Stimulated activated CD4-positive, alpha-beta T cell treated with anti-CD3 and anti-CD28 coated beads, Interleukin-4, amount 100 ng/mL, for 4 hours (primary cell): ENCODE measurements at places on chromosomes 7 and 10.

DNA sequence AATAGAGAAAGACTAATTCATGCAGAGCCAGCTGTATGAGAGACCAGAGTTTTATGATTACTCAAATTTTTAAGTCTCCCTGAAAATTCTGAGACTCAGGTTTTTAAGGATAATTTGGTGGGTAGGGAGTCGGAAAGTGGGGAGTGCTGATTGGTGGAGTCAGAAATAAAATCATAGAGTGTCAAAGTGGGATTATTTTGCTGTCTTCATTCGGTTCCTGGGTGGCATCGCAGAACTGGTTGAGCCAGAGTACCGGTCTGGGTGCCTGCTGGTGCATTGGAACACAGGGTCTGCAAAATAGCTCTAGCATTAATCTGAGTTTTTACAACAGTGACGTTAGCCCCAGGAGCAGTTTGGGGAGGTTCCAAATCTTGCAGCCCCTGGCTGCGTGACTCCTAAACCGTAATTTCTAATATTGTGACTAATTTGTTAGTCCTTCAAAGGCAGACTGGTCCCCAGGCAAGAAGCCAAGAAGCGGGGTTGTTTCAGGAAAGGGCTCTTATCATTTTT, 32.4 kb downstream of the GPRIN2 start:
- no peak for DNase-seq

GRCh38 chr7:94779861-94780260, 123.9 kb upstream of the SGCE start:
- no peak for DNase-seq

GRCh38 chr10:119120413-119120867, 16.5 kb downstream of the DENND10 start:
- DNase-seq: no peak

DNA sequence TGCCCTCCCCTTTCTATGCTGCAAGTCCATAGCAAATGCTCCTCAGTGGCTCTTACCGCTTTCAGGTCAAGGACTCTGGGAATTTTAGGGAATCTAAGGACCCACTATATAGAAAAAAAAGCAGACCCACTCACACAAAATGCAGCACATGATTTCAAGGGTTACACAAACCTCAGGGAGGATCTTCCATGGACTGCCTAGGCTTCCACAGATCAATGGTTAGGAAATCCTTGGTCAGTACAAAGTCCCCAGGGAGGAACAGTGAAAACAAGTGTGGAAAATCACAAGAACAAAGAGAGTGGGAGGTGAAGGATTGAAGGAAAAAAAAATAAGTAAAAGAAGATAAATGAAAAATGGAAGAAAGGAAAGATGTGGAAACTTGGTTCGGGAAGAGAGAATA, 188.4 kb downstream of the AHR start:
- DNase-seq: no peak

DNA sequence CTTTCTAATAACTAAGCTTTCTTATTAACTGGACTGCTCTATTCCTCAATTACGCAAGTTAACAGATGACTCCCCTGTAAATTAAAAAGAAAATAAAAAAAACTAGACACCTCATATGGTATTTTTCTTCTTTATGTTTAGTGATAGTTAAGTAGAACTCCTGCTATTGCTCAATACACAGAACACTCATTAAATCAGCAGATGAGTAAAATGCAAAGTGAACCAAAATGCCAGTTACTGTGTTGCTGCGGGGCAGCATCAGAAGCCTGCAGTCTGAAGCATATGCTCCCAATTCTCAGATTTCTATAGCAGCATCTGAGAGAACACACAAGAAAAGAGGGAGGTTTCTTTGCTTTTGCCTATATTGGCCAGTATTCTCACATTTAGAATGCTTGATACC, 28.4 kb downstream of the CDK6 start:
- no peak for DNase-seq

DNA sequence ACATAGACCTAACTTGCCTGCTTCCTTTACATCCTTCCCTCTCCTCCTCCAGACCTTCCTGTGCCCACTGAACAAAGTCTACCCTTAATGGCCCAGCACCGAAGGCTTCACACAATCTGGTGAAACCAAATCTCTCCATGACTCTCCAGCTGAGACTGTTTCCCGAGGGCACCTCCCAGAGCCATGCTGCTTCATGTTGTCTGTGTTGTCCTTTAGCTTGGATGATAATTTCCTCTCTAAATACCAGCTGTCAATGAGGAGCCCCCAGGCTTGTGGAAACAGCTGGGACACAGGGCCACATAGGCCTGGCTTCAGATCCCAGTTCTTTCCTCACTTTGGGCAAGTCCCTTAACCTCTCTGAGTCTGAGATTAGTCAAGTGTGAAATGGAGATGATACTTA, 54.3 kb downstream of the DLD start:
- DNase-seq: no peak

DNA sequence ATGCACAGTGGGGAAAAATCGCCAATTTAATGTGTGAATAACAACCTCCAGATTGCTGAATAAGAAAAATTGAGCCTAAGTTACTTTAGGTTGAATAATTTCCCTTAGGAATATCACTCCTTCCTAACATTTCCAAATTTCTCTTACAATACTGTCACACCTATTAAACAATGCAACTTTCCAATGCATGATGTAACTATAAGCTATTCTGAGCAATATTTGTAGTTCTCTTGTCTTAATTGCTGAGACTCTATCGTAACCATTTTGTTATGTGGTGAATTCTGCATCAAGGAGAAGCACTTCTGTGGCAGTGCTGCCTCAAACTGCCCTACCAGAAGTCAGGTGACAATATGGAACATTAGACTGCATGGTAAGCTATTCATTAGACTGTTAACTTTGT, 386.7 kb upstream of the LRRN3 start:
- no peak for DNase-seq

GRCh38 chr7:66754541-66754940, 14.0 kb downstream of the RABGEF1 start:
- DNase-seq: no peak

- DNase-seq: peak; percentile 63
These were observed 66.4 kb upstream of the STRIP2 start for GRCh38 chr7:129367700-129368388.

GRCh38 chr7:135971366-135971725, 5.8 kb downstream of the MTPN start:
- no peak for DNase-seq

DNA sequence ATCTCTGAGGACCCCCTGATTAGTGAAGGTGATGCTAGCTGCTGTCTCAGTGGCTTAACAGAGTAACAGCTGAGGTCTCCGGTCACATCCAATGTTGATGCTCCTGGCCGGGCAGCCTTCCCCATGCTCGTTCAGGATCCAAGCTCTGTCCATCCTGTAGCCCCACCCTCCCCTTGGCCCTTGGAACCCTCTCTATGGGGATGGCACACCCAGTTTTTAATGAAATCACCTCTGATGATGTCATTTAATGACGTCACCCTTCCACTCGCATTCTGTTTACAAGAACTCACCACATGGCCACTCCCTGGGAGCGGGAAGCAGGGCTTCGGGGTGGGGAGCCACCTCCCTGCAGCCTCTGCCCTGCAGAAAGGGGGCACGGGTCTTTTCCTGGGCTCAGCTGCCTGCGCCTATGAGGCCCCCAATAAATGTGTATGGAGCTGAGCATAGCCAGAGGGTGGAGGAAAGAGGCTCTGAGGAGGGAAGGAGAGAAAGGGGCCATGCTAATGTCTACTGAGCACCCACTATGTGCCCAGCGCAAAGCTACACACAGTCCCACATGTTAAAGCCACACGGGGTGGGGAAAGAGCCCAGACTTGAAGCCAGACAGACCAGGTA, 95.5 kb downstream of the OAT start:
- no peak for DNase-seq

GRCh38 chr10:93715345-93715744, 13.0 kb upstream of the FRA10AC1 start:
- DNase-seq: no peak

- DNase-seq: no peak
These were observed 9.0 kb upstream of the TAS2R3 start for GRCh38 chr7:141754939-141755338.

- DNase-seq: no peak
These were observed 17.0 kb downstream of the TMEM236 start for GRCh38 chr10:17768957-17769356.

DNA sequence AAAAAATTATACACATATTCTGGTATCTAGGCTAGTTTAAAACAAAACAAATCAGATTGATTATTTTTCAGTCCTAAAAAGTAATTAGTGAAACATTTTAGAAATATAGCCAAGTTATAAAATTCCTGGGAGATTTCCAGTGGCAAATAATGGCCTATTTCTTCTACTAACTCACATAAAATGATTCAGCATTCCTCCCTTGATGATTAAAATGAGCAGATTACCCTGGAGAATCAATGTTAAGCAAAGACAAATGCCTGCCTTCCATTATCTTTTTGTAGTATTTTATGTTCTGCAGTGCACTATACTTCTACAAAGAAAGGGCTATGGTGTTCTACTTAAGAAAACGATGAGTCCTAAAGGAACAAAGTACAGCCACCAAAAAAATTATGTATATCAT, 53.6 kb downstream of the PARD3 start:
- DNase-seq: no peak

GRCh38 chr10:112383325-112383724, 9.4 kb downstream of the ACSL5 start:
- DNase-seq: no peak

DNA sequence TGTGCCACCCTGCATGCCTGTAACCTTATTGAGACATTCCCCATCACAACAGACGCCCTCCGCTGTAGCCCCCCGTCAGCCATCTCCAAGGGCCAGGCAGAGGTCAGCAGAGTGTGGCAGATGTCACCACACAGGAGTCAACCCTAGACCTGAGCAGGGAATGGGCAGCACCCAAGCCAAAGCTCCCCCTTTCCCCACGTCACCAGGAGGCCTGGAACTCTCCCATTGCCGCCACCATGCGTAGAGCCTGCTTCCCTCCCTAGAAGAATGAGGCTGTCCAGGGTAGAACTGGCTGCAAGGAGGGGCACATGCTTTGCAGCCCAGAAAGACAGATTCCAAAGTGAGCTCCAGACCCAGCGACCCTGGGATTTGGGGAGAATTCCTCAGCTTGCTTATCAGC, 342.9 kb downstream of the TNS3 start:
- no peak for DNase-seq

DNA sequence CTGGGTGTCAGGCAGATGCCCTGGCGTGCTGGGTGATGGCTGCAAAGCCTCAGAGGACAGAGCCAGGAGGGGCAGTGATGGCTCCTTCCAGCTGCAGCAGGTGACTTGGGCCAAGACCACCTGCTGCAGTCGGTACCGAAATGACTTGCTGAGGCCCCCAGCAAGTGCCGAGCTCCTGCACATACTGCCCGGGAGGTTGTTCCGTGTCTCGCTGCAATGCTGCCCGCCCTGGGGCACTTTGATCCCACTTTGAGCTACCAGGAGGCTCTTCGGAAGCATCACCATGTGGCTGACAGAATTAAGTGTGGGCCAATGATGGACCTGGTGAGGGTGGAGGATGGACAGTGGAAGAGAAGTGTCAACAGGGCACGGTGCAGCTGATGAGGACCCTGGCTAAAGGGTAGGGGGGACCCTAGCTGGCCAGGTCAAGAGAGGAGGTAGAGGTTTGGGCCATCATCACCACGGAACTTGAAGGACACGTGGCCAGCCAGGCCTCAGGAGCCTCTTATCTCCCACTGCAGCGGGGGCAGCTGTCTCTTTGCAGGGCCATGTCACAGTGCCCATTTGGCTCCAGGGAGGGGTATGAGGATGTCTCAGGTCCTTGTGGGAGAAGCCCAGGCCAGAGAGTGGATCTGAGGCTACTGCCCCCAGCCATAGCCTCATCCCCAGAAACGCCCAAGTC, 51.1 kb upstream of the NANOS1 start:
- DNase-seq: no peak

- no peak for DNase-seq
These were observed 14.8 kb downstream of the TSPAN12 start for GRCh38 chr7:120843109-120843508.

- no peak for DNase-seq
These were observed 10.6 kb downstream of the RPA3 start for GRCh38 chr7:7707806-7708205.

DNA sequence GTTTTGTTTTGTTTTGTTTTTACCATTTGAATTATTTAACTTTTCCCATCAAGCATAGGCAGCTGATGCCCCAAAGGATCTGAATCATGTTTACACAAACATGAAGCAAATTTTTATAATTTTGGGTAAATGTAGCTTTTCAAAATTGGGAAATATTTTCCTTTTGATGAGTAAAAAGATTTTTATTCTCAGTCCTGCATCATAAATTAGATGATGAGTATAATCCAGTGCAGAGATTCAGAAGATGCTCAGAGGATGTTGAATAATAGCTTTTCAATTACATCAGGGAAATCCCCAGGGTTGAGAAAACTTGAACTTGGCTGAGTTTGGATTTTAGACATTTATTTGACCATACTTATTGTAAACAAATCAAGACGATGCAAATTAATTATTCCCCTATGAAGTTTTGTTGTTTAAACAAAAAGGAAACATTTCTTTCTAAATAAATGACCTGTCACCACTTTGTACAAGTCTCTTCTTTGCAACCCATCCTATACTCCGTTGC, 121.7 kb downstream of the FAM204A start:
- no peak for DNase-seq
